Glutamatergic neuron (in vitro differentiated cells): ENCODE measurements at places on chromosomes 6 and 20. TPM values are rescaled to one million over a fixed set of nuclear protein-coding genes. Genes with fewer than 3 reads are reported as not detected.

Gene GATA5
- total RNA-seq = 1.3 TPM

- DNase-seq = no peak
Measured at GRCh38 chr6:57302477-57302876, 15.0 kb upstream of the PRIM2 start.

DNA sequence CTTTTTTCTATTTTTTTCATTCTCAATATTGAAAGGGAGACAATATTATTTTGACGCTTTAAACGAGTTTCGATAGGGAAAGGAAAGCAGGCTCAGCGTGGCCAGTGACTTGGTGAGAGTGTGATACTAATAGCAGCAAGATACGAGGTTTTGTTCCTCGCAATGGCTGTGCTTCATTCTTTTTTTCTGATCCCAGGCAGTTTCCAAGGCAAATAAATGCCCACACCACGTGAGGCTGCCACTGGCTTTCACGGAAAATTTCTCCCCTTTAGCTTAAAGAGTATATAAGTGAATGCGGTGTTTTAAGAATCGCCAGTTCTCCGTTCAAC is 196.4 kb upstream of the ZNF184 start:
- DNase-seq = no peak

DNA sequence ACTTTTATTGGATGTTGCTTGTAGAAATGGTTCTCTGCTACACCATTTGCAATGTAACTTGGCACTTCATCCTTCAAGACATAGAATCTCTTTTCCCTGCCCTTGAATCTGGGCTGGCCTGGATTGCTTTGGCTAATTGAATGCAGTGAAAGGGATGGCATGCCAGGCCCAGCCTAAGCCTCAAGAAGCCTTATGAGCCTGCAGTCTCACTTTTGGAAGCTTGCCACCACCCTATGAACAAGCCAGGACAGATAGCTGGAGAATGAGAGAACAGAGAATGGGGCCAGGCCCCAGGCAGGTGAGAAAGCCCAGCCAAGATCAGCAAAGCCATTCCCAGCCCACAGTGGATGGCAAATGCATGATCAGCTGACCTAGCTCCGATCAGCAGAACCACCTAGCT is 350.7 kb upstream of the RNF24 start:
- no peak for DNase-seq

Gene ZNF341
- 3.3 TPM for total RNA-seq

DNA sequence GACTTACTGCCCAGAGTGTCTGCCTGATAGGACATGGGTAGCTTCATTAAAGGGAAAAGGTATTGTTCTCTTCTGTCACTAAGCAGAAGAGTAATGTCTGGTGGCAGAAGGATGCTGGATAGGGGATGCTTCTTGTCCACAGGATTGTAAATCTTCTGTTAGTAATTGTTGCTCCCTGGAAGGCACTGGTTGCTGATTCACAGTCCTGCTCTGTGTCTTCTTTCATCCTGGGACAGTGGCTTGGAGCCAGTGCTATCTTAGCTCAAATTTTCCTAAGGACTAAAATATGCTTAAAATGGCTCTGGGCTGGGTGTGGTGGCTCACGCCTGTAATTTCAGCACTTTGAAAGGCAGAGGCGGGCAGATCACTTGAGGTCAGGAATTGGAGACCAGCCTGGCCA is 48.0 kb downstream of the SYTL3 start:
- DNase-seq = no peak

Gene HLA-DQB2
- total RNA-seq = not detected

Gene VGLL2
- not detected for total RNA-seq

DNA sequence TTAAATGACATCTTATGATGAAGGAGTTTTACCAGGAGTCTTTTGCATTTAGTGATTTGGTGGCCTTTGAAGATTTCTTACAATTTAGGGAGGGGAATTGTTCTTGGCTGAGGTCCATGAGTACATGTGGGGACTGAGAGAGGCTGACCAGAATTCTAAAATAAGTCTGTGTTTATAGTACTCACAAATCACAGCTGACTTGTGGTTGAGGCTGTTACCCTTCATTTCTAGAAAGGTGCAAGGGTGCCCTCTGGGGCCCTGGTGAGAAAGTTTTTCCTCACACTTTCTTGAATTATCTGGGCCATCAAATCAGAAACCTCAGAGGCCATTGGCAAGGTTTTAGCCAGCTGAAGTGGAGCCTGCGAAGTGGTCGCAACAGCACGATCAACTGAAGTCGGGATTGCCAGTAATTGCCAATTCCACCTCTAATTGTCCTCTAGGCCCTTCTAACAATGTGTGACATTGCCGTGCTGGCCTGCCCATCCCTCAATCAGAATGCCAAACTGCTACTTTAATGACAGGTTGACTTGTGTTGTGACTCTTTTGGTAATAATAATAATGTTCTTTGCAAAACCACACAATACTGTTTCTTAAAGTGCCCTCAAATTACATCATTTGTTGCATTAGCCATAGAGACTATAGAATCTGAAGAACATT is 221.6 kb downstream of the OGFRL1 start:
- no peak for DNase-seq

Gene FAM209B
- not detected for total RNA-seq

GRCh38 chr20:31813611-31814010 is 5.5 kb upstream of the MYLK2 start:
- DNase-seq = no peak

GRCh38 chr6:71463061-71463460 is 174.4 kb downstream of the OGFRL1 start:
- no peak for DNase-seq

Gene AHCY
- 97.9 TPM for total RNA-seq

DNA sequence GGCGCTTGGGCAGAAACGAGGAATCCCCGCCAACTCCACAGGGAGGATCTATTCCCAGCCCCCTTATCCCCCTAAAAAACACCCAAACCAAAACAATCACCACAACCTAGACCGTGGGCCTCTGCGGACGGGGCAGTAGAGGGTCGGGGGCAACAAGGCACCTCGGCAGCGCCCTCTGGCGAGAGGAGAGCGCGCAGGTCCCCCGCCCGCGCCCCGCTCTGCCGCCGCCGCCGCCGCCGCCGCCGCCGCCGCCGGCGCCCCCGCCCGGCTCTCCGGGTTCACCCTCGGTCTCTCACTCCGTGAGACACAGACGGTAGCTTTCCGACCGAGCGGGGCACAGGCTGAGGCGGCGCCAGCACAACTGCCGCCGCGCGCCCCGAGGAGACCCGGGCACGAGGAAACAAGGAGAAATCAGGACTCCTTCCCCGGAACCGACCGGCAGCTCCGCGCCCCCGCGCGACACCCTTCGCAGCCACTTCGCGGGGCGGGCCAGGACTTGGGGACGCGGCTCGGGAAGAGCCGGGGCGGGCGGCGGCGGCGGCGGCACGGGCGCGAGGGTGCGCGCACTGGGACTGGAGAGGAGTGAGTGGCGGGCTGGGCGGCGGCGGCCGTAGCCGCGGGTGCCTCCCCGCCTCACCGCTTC is at the start of gene SLC35F1:
TSS of gene SLC35F1 (plus strand) at position 307 of the 643 bp plus-strand sequence.
- DNase-seq = peak; percentile 87

Gene CAPN11
- not detected for total RNA-seq

GRCh38 chr6:107806691-107807090 is 17.4 kb downstream of the SCML4 start:
- DNase-seq = no peak

DNA sequence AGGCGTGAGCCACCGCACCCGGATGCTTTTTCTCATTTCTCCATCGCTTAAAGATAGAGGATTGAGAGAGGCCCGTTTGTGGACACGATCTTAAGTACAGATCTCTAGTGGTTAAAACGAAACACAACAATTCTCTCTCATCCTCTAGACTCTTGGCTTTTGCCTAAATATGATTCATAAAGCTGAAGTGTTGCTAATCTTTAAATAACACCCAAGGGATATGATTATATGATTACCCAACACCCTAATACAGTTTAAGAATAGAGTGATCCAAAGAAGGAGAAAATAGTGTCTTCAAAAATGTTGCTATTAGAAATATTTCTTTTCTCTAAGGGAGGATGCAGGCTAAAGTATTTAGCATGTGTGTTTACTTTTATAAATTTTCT is 50.4 kb downstream of the MTHFD1L start:
- DNase-seq = no peak

GRCh38 chr6:104995989-104996617 is 39.2 kb downstream of the LIN28B start:
- no peak for DNase-seq

- no peak for DNase-seq
Measured at GRCh38 chr20:48875914-48876240, 45.6 kb upstream of the ARFGEF2 start.
